ENCODE measurements at places on chromosomes 2 and 18. TPM values are rescaled to one million over a fixed set of nuclear protein-coding genes. Genes with fewer than 3 reads are reported as not detected.

DNA sequence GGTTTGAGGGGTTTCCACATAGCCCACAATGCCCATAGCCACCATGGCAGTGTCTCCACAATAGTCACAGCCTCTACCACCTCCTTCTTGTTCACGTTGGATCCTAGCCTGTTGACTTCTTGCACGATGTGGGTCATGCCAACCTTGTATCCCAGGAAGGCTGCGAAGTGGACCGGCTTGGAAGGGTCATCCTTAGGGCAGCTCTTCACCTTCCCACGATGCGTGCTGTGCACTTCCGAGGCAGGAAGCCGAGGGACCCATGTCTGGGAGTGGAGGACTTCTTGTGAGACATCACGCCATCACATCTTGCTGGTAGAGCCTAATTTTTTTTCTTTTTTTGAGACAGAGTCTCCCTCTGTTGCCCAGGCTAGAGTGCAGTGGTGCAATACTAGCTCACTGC, 144.6 kb upstream of the ASB18 start:
- no peaks in the 10 kb centered on the region for H3K27me3 ChIP-seq
- no peak overlapping the region for H3K27ac ChIP-seq
- no peak for DNase-seq

- H3K4me3 ChIP-seq = no peak overlapping the region
- H3K4me1 ChIP-seq = peaks cover 16% of the 10 kb centered on the region
- no peaks in the 10 kb centered on the region for H3K27me3 ChIP-seq
- H3K36me3 ChIP-seq = no peaks in the 10 kb centered on the region
Measured at GRCh38 chr2:168613551-168613950, 157.5 kb downstream of the CERS6 start.

The LRRTM4 gene
- total RNA-seq = 0.49 TPM

The GAREM1 gene
- 5.6 TPM for total RNA-seq

DNA sequence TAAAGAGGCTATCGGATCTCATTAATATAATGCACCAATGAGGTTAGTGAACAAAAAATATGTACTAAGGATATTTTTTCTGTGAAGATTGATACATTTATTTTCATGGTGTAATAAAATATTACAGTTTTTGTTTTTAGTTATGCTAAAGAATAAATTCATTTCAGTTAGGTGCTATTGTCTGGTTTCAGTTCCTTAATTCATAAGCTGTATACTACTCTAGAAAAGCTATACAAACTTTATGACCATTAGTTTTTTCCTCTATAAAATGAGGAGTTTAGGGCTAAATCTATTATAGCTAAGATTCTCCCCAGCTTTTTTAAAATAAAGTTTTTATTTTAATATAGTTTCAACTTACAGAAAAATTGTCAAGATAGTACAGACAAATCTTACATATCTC, 1311.7 kb upstream of the NXPH2 start:
- no peaks in the 10 kb centered on the region for H3K27me3 ChIP-seq
- H3K27ac ChIP-seq = no peak overlapping the region
- H3K4me3 ChIP-seq = no peak overlapping the region

GRCh38 chr2:1631292-1632001, 112.9 kb downstream of the PXDN start:
- no peak overlapping the region for H3K4me3 ChIP-seq
- DNase-seq = peak; percentile 45
- peaks cover 18% of the 10 kb centered on the region for H3K36me3 ChIP-seq

The TTC27 gene
- total RNA-seq = 14.6 TPM

GRCh38 chr2:172806493-172806892, 70.8 kb downstream of the RAPGEF4 start:
- no peak overlapping the region for H3K27ac ChIP-seq
- H3K4me3 ChIP-seq = no peak overlapping the region
- peaks cover 6% of the 10 kb centered on the region for H3K4me1 ChIP-seq
- H3K36me3 ChIP-seq = no peaks in the 10 kb centered on the region

The MC2R gene
- not detected for total RNA-seq

The D2HGDH gene
- 26.9 TPM for total RNA-seq

DNA sequence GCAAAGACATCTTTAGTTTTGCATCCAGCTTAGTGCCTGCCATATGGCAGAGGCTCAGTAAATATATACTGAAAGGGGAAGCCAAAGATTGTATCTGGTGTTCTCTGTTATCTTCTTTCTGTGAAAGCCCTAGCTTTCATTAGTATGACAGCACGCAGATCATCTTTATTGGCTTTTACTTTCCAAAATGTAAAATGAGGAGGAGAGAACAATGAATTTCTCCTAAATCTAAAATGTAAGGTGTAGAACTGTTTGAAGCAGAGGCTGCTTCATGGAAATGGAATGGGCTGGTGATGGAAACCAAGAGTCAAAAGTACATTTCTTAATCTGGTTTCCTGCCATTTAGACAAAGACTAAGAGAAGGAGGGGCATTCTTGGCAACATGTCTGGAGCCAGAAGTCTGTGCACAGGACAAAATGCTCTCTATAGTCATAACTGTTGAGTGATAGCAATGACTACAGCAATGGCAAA, 1029.9 kb upstream of the PIK3C3 start:
- no peaks in the 10 kb centered on the region for H3K36me3 ChIP-seq
- no peaks in the 10 kb centered on the region for H3K27me3 ChIP-seq
- no peaks in the 10 kb centered on the region for H3K4me1 ChIP-seq

DNA sequence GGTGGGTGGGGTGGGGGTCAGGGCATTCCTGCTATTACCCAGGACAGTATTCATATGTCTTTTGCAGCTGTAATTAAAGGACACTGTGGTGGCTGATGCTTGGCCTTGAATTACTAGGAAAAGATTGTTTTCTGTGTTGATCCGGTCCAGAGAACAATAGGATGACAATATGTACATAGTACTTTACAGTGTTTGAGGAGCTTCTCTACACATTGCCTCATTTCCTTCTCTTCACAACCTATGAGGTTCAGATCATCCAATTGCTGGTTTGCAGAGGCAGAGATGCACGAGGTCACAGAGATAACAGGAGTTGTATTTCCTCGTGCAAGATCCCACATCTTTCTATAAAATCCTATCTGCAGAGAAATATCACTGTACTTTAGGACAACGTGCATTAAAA, 119.5 kb downstream of the LIPG start:
- H3K4me1 ChIP-seq = no peaks in the 10 kb centered on the region
- H3K4me3 ChIP-seq = no peak overlapping the region
- no peaks in the 10 kb centered on the region for H3K36me3 ChIP-seq
- no peak for DNase-seq
- H3K27ac ChIP-seq = no peak overlapping the region
- H3K27me3 ChIP-seq = no peaks in the 10 kb centered on the region

GRCh38 chr2:96842600-96842999, 1.2 kb downstream of the ANKRD23 start:
- peaks cover 2% of the 10 kb centered on the region for H3K36me3 ChIP-seq
- H3K4me3 ChIP-seq = no peak overlapping the region
- H3K27ac ChIP-seq = no peak overlapping the region
- peaks cover 12% of the 10 kb centered on the region for H3K4me1 ChIP-seq

GRCh38 chr18:52343138-52343537, 3.1 kb downstream of the DCC start:
- no peak for DNase-seq
- H3K36me3 ChIP-seq = no peaks in the 10 kb centered on the region
- no peaks in the 10 kb centered on the region for H3K27me3 ChIP-seq

The NEB gene
- 0.68 TPM for total RNA-seq

Measured in sigmoid colon (tissue), 7 donors.